ENCODE measurements at places on chromosomes 16 and 17.
A peak's percentile ranks its signal among the peaks of the same experiment; 100 is the strongest.

DNA sequence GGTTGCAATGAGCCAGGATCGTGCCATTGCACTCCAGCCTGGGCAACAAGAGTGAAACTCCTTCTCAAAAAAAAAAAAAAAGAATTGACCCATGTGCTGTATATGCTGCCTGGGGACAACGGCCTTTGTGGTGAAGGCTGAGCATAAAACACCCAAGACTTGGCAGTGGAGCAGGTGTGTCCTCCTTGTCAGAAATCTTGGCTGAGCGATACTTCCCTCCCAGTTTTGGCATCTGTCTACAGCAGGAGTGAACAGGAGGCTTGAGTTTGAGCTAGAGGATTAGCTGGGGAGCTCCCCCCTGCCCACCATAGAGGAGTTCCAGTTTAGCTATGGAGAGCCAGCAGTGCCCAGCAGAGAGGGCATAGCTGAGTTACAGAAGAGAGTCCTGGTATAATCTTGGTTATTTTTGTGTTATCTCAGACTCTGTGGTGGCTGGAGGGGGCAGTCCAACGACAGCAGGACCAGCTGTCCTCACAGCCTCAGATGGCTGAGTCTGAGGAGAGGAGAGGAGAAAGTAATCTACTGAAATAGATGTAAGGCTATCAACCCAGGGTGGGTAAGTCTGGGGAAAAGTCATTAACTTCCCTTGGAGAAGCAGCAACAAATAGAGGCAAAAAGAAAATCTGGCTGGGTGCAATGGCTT, 18.4 kb downstream of the SP2 start:
- no peak for DNase-seq

DNA sequence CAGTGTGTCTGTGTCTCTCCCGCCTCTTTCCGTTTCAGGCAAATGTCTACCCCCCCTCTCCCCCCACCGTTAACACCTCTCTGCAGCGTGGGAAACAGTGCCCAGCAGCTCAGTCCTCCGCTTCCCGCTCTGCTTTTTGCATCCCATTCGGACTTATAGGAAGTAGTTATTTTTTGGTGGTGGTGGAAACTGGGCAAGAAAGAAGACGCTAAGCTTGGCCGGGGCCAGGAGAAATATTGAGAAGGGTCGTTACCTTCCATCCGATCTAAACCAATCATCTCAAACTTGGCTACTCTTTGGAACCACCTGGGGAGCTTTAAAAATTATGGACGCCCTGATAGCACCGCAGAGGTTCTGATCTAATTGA, 499 bp upstream of the HLF start:
- no peak for DNase-seq

DNA sequence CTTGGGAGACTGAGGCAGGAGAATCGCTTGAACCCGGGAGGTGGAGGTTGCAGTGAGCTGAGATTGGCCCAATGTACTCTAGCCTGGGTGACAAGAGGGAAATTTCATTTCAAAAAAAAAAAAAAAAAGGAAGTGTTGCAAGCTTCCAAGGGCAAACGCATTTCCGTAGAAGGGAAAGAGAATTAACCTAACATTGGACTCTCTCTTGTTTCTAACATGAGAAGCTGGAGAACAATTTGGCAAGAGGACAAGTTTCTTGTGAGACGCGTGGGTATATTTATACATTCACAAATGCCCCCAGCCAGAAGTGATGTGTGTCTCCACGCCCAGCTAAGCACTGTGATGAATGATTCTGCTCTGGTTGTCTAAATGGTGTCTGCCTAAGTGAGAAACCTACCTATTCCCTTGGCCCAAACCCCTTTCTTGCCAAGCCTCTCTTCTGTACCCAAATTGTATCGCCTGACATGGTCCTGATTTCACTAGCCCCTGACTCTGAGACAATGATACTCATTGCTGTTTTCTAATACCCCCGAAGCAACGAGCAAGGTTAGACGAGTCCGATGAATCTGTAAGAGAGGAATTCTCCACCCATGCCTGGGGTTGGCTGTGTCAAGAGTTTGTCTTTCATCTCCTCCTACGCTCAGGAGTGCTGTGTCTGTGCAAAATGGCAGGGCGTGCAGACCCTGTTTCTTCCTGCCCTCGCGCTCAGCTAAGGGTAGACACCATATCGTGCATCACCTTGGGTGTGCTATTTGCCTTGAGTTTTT, 14.2 kb upstream of the ST6GALNAC2 start:
- DNase-seq, result no peak

- DNase-seq, result no peak
These were observed 40.8 kb downstream of the KANSL1 start for GRCh38 chr17:46152423-46152822.

- no peak for DNase-seq
These were observed 16.0 kb downstream of the NSRP1 start for GRCh38 chr17:30132615-30133014.

GRCh38 chr17:2347805-2348685, 10.7 kb downstream of the SGSM2 start:
- peak; percentile 92 for DNase-seq

DNA sequence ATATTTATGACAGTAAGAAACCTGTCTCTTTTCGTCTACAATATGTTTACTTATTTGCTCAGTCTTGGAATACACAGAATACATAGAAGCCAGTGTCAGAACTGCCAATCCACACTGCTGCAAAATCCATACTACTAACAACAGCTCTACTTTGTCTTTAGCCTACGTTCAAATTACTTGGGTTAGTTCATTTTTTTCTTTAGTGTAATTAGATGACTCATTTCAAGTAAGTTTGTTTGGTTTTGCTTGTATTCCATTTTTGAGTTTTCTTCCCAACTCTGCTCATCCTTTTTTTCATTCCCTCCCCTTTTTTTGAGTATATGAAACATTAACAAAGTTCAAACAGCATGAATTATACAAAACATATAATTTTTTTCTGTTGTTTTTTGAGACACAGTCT, 16.9 kb downstream of the CMC2 start:
- no peak for DNase-seq

DNA sequence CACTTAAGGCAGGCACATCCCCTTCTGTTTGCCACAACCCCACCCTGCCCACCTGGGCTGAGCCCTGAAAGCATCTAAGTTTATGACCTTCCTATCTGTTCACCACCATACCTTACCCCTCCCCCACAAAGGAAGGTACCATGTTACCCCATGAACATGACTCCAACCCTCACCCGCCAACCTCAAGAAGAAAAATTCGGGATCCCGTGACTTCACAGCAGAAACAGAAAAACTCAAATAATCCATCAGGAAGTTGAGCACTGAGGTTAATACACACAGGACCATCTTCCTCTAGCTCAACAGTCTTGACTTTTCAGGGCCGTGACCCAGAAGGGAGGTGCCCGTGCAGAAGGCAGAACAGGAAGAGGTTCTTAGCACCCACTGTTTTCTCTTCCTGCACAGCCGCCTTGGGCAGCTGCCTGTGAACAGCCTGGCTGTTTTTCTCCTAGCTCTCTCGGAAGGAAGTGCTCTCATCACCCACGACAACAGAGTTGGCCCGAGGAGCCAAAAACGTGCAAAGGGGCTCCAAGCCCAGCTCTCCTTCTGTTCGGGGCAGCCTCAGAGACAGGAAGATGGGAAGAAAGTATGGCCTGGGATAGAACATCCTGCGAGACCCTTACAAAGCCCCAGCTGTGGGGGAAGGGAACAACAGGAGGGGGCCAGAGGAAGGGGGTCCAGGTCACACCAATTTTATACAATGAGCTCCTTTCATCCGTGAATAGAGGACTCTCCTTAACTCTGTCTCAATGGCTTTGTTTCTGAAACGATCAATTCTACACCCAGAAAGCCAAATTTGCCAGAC, 101.1 kb downstream of the XYLT1 start:
- no peak for DNase-seq

GRCh38 chr16:24189941-24190340, 66.2 kb upstream of the CACNG3 start:
- no peak for DNase-seq

DNA sequence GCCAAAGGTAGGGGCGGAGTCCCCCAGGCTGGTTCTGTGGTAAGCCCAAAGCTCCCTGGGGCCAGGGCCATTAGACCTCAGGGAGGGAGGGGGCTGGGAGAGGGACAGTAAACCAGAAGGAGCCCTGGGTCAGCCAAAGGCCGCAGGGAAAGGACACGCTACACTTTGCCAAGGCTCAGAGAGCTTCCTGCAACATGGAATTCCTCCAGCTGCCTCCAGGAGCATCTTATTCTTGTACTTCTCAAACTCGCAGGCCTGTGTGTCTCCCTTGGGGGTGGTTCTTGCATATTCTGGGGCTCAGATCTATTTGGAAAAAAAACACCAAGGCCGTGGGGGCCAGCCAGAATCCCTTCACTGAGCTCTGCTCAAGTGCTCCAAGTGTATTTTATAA, 25.1 kb downstream of the AKAP1 start:
- DNase-seq, result no peak

DNA sequence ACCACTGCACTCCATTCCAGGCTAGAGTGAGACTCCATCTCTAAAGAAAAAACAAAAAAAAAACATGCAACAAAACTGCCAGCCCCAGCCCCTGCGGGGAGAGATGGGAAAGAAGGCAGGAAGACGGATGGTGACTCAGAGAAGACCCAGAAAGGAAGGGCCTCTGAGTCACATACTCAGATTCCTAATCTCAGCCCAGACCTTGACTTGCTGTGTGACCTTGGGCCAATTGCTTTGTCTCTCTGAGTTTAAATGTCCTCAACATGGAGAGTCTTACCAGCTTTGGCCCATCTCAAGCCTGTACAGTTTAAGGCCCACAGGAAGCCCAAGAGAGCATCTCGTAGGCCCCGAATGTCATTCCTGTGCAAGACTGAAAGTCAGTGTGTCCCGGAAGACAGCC, 86.5 kb upstream of the LHX1 start:
- no peak for DNase-seq

GRCh38 chr17:79301469-79301868, 226.8 kb downstream of the ENGASE start:
- no peak for DNase-seq

DNA sequence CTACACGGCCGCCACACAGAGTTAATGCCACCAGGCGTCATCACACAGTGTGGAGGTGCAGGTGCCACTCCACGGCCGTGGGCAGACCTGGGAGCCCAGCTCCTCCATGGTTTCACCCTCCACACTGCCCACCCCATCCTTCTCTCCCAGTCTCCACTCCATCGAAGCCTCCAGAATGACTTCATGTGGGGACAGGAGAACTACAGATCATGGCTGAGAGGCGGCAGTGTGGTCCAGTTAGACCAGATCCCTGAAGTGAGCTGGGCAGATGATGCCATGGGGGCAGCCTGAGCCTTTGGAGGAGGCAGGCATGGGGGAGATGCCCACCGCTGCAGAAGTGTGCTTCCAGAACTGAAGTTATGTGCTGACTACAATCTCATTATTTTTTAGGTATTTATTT, 38.0 kb upstream of the FAAP100 start:
- no peak for DNase-seq

DNA sequence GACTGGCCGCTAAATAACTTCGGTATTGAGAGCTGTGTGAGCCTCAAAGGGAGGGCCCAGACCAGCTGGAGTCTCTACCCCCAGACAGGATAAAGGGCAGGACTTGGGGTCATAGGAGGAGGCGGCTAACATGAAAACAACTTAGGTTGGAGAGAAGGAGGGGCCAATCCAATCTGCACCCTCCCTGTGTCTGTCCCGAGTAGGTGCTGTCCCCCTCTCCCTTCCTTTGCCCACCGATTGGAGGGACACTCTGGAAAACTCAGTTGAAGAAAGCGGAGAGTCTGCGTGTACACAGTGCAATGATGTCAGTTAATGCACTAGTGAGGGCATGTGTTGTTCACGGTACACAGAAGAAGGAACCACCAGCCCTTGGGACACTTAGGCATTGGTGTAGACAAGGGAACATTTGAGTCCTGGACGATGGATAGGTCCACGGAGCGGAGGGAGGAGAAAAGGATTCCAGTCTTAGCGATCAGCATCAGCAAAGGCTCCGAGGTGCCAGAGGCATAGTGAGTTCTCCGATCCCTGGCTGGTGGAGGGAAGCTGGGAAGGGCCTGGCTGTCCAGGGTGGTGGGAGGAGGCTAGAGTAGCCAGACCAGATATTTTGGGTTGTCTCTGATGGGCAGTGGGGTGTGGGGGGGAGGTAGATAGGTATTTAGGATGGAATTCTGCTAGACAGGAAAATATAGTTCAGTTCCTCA, 761 bp downstream of the NOL3 start:
- no peak for DNase-seq

DNA sequence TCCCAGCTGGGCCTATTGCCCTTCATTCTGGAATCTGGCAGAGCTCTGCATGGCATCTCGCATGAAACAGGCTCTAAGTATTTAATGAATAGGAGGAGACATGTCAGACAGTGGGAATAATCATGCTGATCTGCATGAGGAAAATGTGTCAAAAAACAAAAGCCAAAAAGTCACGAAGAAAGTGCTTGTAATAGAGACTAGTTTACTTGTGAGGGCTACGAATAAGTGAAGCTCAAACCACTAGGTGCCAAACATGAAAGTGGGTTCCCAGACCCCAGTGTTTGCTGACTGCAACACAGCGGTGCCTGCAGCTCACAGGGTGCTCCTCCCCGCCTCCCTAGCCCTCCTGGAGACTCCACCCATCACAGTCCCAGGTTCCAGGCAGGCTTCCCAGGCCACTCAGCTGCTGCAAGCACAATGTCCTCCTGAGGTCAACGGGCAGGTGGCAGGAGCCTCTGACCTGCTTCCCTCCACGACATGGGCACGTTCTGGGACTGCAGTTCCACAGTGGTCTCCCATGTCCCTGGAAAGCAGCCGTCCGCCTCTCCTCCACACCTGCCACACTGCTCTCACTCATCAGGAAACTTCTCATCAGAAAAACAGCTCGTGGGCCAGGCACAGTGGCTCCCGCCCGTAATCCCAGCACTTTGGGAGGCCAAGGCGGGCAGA, 96.5 kb downstream of the ANKRD11 start:
- DNase-seq, result no peak

GRCh38 chr17:75595284-75595919, 7.8 kb downstream of the MYO15B start:
- DNase-seq, result no peak

DNA sequence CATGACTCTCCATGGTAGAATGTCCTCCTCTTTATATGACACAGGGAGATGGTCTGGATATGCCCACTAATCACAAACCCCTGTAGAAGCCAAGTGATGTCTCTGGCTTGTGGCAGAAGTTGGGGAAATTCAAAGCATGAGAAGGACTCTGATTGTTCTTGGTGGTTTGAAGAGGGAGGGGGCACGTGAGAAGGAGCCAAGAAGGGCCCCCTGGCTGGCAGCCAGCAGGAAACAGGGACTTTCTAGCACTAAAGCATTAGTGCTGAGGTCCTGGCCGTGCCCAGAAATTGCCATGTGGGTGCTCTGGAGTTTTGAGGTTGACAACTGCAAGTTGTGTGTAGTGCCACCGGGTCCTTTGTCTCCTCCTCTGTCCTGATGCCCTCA, 199.9 kb downstream of the LGALS9B start:
- no peak for DNase-seq

- no peak for DNase-seq
These were observed 1.4 kb upstream of the AMZ2 start for GRCh38 chr17:68246271-68247028.

GRCh38 chr17:73929860-73930430, 273.5 kb upstream of the RPL38 start:
- no peak for DNase-seq

GRCh38 chr16:21100447-21100846, 50.2 kb downstream of the DNAH3 start:
- DNase-seq, result no peak

GRCh38 chr16:78749745-78750268, 650.4 kb downstream of the WWOX start:
- no peak for DNase-seq

- DNase-seq, result no peak
These were observed 6.5 kb downstream of the ADAT1 start for GRCh38 chr16:75616521-75617010.

GRCh38 chr17:30567231-30568116, 90.3 kb downstream of the GOSR1 start:
- no peak for DNase-seq

All from iPS DF 6.9 (cell line).